Iris pigment epithelial cell (primary cell): ENCODE measurements at places on chromosomes 1 and 21.

DNA sequence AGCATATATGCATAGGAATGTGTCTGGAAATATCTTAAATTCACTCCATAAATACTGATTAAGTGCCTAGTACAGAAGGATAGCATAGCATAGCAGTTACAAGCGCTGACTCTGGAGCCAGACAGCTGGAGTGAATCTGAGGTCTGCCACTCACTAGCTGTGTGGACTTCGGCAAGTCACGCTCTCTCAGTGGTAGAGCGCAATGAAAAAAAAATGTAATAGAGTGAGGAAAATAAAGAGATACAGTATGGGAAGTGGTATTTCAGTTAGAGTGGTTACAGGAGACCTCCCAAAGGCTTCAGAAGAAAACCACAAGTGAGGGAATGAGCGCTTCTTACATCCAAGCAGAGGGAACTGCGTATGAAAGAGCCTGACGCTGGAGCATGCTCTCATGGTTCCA is 338.9 kb upstream of the PRMT6 start:
- no peak for DNase-seq

- no peak for DNase-seq
Observed at GRCh38 chr1:223338811-223339746, 24.9 kb downstream of the SUSD4 start.

DNA sequence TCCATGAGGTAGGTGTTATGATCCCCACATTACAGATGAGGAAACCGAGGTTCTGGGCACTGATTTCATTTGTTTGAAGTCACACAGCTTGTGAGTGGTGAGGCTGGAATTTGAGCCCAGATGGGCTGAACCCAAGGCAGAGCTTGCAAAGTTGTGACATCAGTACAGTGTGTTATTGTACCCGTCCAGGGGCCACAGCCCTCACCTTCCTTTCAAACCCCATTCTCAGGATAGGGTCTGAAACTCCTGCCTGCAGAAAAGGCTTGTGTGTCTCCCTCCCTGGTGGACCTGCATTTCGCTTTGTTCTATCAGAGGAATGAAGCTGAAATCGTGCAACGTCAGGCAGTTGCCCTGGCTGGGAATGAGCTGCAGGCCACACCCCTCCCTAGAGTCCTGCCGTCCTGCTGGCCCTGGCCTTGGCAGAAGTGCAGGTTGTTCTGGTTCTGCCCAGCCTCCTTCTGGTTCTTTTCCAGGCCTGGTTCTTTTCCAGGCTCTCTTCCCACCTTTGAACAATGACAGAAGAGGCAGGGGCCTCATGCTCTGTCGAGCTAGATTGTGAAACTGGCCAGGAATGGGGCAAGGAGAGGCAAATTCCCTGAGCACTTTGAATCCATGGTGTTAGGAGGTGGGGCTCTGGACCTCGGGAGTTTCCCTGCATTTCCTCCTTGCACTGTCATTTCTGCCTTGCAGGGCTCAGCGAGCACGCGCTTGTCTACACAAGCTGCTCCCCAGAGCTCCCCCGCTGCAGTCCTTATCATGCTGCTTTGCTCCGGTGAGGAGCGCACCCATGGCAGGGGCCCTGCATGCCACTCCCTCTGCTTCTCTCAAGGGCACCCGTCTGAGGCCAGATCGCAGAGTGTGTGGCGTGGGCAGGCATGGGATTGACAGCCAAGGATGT is 8.2 kb upstream of the MYOM3 start:
- peak; percentile 11 for DNase-seq

GRCh38 chr1:6614019-6614928 is 743 bp downstream of the PHF13 start:
- no peak for DNase-seq

GRCh38 chr1:228150120-228150460 is 360 bp downstream of the GJC2 start:
- DNase-seq, result no peak

GRCh38 chr1:95584315-95584714 is 350.3 kb downstream of the RWDD3 start:
- no peak for DNase-seq

DNA sequence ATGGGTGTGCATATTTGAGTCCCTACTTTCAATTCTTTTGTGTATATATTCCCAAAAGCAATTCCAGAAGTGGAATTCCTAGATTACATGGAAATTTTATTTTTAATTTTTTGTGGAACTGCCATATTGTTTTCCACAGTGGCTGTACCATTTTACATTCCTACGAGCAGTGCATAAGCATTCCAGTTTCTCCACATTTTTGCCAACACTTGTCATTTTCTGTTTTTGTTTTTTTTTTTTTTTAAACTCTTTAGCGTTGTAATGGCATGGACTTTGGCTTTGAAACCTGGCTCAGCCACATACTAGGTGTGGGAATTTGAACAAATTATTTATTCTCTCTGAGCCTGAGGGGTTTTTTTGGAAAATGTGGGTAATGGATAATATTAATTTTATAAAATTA is 214.5 kb upstream of the UBE2U start:
- no peak for DNase-seq

DNA sequence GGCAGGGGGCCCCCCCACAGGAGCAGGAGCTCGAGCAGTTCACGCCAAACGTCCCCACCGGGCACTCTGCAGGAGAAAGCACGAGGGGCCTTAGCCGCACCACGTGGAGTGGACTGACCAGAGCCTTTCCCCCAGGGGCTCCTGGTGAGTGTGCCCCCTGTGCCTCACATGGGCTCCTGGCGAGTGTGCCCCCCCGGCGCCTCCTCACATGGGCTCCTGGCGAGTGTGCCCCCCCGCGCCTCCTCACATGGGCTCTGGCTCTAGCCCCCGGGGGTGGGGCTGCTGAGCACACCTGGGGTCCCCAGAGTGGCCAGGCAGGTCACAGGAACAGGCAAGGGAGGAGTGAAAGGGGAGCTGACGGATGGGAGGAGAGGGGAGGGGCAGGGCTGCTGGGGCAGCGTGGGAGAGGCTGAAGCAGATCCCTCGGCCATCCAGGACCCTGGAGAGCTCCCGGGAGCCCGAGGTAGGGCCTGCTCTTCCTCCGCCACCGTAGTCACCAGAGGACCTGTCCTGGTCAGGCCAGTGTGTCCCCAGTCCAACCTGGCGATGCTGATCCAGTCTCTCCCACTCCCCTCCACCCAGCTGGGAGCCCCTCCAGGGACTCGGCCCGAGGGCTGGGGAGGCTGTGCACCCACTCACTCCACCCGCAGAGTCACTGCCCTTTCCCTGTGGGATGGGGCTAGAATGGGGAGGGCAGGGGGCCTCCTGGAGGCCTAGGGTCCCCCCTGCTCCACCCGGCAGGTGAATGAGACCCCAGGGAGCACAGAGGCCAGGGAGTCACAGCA is 47.6 kb downstream of the ARHGEF16 start:
- peak; percentile 51 for DNase-seq

- no peak for DNase-seq
Observed at GRCh38 chr21:29641635-29642550, 297.9 kb downstream of the GRIK1 start.

DNA sequence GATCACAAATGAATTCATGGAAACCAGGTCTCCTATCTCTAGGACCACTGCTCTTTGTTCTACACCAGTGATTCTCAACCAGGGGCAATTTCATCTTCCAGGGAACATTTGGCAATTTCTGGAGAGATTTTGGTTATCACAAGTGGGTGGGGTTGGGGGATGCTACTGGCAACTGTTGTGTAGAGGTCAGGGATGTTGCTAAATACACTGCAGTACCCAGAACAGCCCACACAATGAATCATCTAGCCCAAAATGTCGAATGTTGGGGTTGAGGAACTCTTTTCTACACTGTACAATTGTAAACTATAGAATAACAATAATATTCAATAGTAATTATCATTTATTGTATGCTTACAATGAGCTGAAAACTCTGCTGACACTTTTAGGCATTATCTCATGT is 55.7 kb upstream of the UBE2U start:
- DNase-seq, result no peak

DNA sequence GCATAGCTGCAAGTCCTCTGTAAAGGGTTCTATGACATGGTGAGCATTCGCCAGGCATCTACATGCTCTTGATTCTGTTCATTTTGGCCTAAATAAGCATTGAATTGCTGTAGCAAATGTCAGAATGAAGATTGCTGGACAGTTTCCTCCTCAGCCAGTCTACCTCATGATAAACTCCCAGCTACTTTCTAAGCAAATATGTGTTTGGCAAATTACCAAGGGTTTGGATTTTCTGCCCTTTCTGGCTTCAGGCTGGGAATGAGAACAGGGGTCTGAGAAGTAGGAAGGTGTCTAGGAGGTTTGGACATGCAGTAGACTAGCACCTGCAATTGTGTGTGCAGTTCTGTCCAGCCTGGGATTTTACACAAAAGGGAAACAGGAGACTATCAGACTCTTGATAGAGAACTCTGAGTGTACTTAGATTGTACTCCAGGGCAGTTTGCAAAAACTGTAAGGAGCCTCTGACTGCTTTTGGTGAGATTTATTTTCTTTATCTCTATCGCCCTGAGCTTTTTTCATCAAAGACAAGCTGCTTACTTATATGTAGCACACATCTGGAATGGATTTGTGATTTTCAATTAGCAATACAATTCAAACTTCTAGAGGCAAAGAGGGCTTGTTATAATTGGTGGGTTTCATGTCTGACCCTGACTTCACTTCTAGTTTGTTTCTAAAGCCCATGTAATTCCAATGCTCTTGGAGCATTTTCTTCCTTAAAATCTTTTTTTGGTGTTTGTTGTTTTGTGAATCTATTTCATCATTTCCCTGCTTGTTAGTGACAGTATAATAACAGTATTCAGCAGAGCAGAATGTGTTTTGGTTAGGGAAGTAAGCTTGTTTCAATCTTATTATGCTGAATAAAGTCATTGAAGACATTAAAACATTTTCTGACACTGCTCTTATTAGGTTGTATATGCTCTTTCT is 150.8 kb downstream of the VPS13D start:
- no peak for DNase-seq

DNA sequence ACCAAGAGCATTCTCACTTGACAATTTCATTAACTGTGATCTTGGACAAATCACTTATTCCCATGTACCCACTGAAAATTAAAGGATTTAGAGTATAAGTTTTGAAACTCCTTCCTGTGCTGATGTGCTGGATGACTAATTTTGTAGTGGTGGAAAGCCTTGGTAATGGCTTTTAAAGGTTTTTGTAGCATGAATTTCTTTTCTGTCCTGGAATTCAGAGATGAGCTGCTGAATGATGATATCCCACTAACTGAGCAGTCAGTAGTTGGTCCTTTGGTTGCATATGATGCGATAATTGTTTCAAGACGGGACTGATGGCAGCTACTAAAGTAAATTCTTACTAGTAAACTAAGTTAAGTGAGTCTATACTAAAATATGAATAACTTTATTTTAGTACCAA is 5.2 kb downstream of the RPL5 start:
- peak; percentile 33 for DNase-seq

DNA sequence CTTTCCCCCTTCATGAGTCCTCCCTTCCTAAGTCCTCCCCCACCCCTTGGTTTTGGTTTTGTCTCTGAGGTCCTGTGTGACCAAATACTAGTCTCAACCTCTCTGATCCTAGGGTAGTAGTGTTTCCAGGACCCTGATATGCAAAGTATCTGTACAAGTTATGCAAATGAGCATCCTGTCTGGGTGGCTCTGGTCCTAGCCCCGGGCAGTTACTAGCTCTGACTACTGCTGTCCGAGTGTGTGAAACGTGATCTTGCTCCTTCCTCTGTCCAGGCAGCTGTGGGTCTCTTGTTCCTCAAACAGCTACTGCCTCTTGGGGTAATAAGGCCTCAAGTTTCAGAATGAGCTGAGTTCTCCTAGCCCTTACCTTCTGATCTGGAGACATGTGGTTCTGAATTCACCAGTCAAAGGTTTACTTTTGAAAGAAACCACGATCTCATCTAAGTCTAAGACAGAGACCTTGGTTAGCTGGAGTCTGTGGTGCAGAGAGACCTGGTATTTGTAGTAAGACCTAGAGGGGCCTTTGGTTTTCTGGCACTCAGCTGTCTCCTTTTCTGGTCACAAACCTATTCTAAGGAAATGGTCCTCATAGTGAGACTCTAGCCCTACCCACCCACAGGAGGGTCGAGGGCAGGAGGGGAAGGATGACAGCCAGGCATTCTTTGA is 31.0 kb upstream of the IL19 start:
- peak; percentile 29 for DNase-seq

- peak; percentile 67 for DNase-seq
Observed at GRCh38 chr1:60809204-60809980, 273.0 kb upstream of the NFIA start.

- no peak for DNase-seq
Observed at GRCh38 chr1:226485192-226485591, 63.4 kb upstream of the STUM start.

GRCh38 chr1:20508411-20508771 is 440 bp upstream of the MUL1 start:
- no peak for DNase-seq

- no peak for DNase-seq
Observed at GRCh38 chr1:47424336-47424982, 8.4 kb downstream of the FOXE3 start.

GRCh38 chr1:198387587-198387986 is 152.9 kb downstream of the ATP6V1G3 start:
- DNase-seq, result peak; percentile 59

DNA sequence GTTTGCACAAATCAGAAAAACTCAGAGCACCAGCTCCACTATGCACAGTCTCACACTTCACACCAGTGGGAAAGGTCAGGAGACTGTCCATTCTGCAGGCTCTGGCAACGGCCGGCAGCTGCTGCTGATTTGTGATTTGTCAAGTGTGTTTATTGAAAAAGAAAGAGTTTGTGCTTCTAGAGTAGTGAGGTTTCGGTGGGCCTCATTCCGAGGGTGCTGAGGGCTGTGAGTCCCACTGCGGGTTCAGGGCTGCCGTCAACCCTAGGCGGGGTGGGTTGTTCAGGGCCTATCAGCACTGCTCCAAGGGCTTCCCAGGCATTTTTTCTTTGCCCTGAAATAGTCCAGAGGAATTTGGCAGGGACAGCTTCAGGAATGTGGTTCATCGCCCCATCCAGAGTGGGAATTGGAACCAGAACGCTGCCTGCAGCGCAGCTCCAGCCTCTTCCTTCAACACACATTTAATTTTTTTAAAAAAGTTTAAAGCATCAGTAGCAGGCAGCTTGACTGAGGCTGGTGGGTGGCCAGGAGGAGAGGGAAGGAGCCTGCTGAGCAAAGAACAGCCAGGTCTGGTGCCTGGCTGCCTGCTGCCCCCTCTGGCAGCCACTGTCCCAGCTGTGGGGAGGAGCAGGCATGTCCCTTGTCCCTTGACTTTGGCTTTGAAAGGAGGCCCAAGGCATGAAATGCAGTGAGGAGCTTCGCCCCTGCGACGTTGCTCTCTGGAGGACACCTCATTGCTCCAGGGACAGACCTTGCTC is 19.7 kb downstream of the STUM start:
- no peak for DNase-seq

- no peak for DNase-seq
Observed at GRCh38 chr1:56396581-56396980, 182.8 kb downstream of the PLPP3 start.

DNA sequence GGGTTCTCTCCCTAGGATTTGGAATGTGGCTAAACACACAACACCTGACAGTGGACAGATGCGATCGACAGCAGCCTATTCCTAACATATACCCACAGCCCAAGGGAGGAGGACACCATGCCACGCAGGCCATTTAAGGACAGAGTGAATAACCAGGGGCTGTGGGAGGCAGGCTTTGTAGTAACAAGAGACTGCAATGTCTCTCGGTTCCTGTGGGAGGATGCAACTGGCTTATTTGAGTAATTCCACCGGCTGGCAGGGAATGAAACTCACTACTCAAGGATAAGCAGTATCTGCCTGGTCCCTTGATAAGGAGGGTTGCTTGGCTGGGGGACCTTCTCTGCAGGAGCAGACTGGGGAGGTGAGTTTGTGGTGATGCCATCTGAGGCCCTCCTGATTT is 109.6 kb downstream of the PCP4 start:
- DNase-seq, result no peak

GRCh38 chr1:186212568-186213224 is 162.4 kb downstream of the TPR start:
- DNase-seq, result peak; percentile 95
